ENCODE measurements at places on chromosomes 11 and 22. TPM values are rescaled to one million over a fixed set of nuclear protein-coding genes. Genes with fewer than 3 reads are reported as not detected.

- peaks cover 16% of the 10 kb centered on the region for H3K4me1 ChIP-seq
- no peaks in the 10 kb centered on the region for H3K36me3 ChIP-seq
- H3K4me3 ChIP-seq, result peak overlapping the region; percentile 16
- peaks cover 3% of the 10 kb centered on the region for H3K27me3 ChIP-seq
- no peak for DNase-seq
These were observed 113.8 kb downstream of the RBFOX2 start for GRCh38 chr22:35914665-35915476.

GRCh38 chr11:22677153-22677903 is 10.9 kb downstream of the GAS2 start:
- H3K4me1 ChIP-seq, result no peaks in the 10 kb centered on the region
- no peak overlapping the region for H3K27ac ChIP-seq
- no peak overlapping the region for H3K4me3 ChIP-seq
- peaks cover 6% of the 10 kb centered on the region for H3K27me3 ChIP-seq
- no peak for DNase-seq

- H3K4me3 ChIP-seq, result no peak overlapping the region
- H3K36me3 ChIP-seq, result no peaks in the 10 kb centered on the region
- no peak overlapping the region for H3K27ac ChIP-seq
- DNase-seq, result no peak
- no peaks in the 10 kb centered on the region for H3K4me1 ChIP-seq
These were observed 79.3 kb upstream of the TENM4 start for GRCh38 chr11:79520086-79520485.

DNA sequence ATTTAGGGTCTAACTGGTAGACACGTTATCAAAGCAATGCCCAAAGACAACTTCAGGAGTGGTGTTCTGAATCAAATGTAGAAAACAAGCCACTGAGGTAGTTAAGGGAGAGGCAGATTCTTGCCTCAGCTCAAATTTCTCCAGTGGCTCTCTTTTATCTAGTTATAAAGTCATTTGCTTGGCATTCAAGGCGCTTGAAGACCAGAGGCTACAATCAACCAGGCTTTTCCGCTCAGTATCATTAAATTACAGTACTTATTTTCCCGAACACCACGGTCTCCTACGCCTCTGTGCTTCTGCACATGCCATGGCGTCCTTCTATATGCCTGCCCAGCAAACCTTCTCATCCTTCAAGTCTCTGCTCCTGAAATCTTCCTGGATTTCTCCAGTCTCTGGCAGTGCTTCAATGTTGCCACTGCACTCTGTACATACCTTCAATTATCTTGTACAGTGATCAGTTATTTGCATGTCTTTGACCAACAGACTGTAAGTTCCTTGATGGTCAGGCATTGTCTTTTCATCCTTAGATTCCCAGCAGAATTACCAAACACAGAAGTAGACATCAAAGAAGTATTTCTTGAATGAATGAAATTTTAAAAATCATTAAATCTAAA is 1.4 kb downstream of the POGLUT3 start:
- peaks cover 10% of the 10 kb centered on the region for H3K36me3 ChIP-seq
- H3K27me3 ChIP-seq, result no peaks in the 10 kb centered on the region
- DNase-seq, result no peak
- peak overlapping the region; percentile 56 for H3K27ac ChIP-seq

DNA sequence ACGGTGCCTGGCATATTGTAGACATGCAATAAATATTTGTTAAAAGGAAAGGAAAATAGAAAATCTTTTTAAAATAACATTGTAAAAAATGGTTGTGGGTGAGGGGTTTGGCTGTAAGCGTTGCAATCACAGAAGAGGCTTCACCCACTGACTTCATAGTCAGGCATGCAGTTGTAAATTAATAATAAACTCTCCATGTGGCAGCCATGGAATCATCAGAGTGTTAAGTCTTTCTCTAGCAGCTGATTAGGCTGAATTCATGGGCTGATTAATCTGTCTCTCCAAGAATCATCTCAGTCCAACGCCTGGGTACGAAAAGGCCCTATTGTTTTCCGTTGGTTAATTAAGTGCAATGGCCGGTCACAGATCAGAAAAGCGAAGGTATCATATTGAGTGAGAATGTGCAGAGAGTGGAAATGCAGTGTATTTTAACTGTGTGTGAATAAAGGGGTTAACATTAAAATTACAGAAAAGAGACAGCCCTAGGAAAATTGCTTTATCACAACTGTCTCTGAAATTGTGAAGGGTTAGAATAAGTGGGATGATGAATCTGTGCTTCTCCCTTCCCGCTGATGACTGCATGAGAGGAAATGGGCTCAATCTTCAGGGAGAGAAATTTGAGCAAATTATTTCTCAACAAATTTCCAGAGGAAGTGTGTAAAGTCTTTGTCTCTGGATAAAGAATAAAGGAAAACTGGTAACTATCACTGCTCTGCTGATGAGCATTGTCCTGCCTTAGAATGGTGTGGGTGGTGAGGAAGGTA is 269.0 kb downstream of the FAM76B start:
- H3K27ac ChIP-seq, result no peak overlapping the region
- DNase-seq, result no peak
- no peaks in the 10 kb centered on the region for H3K36me3 ChIP-seq
- H3K4me3 ChIP-seq, result no peak overlapping the region
- no peaks in the 10 kb centered on the region for H3K4me1 ChIP-seq
- H3K27me3 ChIP-seq, result peaks cover 3% of the 10 kb centered on the region

DNA sequence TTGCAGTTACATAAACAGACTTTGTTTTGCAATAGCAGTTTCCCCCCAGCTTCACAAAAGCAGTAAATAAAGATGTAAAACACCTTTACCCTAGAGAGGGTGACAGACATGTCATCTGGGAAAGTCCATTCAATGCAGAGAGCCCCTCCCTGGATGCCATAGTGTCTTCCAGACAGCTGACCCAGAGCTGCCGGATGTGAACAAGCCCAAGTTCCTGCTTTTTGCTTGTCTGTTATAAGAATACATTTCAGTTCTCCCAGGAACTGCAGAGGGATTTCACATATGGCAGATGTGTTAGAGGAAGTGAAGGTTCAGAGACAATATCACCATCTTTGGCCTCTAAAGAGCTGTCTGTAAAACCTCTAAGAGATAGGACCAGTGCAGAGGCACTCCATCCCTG is 48.9 kb downstream of the RELT start:
- H3K27ac ChIP-seq, result no peak overlapping the region
- no peak for DNase-seq
- H3K36me3 ChIP-seq, result peaks cover 4% of the 10 kb centered on the region

GRCh38 chr11:129813231-129813791 is 2.3 kb upstream of the TMEM45B start:
- no peak for DNase-seq
- H3K27ac ChIP-seq, result no peak overlapping the region
- H3K4me3 ChIP-seq, result peak overlapping the region; percentile 69
- peaks cover 26% of the 10 kb centered on the region for H3K4me1 ChIP-seq
- H3K36me3 ChIP-seq, result no peaks in the 10 kb centered on the region

GRCh38 chr11:31809857-31810778 is 1.0 kb downstream of the PAX6 start:
- peaks cover 11% of the 10 kb centered on the region for H3K36me3 ChIP-seq
- peaks cover 35% of the 10 kb centered on the region for H3K4me1 ChIP-seq
- H3K27ac ChIP-seq, result peak overlapping the region; percentile 69
- peak overlapping the region; percentile 61 for H3K4me3 ChIP-seq
- peaks cover 79% of the 10 kb centered on the region for H3K27me3 ChIP-seq
- no peak for DNase-seq

- H3K36me3 ChIP-seq, result no peaks in the 10 kb centered on the region
- H3K4me1 ChIP-seq, result no peaks in the 10 kb centered on the region
- H3K27ac ChIP-seq, result no peak overlapping the region
- no peaks in the 10 kb centered on the region for H3K27me3 ChIP-seq
These were observed 94.6 kb upstream of the PITPNB start for GRCh38 chr22:28013611-28014010.

DNA sequence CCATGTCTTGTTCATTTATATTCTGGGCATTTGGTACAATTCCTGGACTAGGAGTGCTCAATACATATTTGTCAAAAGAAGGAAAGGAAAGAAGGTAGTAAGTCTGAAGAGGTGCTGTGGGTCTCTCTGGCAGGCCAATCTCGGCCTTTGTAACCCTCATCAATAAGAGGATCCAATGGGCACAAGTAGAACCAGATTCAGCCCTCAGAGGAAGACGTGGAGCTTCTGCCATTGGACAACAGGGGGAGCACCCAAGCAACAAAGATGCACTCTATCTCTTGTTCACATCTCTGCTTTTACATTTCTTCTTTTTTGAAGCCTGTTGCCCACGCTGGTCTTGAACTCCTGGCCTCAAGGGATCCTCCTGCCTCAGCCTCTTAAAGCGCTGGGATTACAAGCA is 2.2 kb upstream of the VPS11 start:
- H3K27ac ChIP-seq, result no peak overlapping the region
- H3K27me3 ChIP-seq, result peaks cover 2% of the 10 kb centered on the region
- DNase-seq, result peak; percentile 38
- peaks cover 31% of the 10 kb centered on the region for H3K4me1 ChIP-seq
- H3K4me3 ChIP-seq, result peak overlapping the region; percentile 96

NXPE4 gene
- not detected for total RNA-seq

RAPSN gene
- total RNA-seq, result 0.62 TPM

TYR gene
- not detected for total RNA-seq

PRAME gene
- total RNA-seq, result not detected

POU2AF1 gene
- total RNA-seq, result 81.0 TPM

BLID gene
- not detected for total RNA-seq

SLC22A6 gene
- not detected for total RNA-seq
